Foreskin fibroblast (primary cell): ENCODE measurements at places on chromosomes 1 and 21.
A peak's percentile ranks its signal among the peaks of the same experiment; 100 is the strongest.

DNA sequence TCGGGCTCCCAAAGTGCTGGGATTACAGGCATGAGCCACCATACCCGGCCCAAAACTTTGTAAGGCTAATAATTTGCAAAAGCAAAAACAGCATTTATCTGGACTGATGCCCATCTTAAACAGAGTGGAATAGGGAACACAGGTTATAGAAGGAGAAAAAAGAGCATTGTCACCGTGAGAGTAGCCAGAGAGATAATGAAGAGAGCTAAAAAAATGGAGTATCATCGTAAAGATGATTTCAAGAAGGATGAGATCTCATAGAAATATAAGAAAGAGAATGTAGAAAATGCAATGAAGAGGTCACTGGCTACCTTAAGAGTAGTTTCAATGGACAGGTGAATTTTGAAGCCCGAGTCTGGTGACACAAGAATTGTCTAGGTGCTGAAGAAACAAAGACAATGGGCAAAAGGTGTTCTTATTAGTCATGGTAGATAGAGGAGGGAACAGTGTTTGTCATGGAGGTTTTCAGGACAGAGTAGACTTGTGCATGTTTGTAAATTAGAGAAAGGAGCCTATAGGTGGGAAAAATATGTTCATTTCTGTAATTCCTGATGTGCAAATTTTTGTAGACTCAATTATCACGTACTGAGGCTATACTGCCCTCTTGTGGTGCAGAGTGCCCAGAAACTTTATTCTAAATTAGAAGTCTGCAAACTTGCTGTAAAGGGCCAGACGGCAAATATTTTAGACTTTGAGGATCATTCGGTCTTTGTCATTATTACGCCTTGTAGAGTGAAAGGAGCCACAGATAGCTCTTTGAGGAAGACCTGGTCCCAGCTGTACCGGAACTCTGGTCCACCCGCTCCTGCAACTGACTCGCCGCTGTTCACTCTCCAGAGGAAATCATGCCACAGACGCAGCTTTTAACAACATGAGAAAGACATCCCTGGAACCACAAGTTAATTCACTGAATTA, 8.1 kb upstream of the TMEM183A start:
- peak; percentile 31 for DNase-seq

DNA sequence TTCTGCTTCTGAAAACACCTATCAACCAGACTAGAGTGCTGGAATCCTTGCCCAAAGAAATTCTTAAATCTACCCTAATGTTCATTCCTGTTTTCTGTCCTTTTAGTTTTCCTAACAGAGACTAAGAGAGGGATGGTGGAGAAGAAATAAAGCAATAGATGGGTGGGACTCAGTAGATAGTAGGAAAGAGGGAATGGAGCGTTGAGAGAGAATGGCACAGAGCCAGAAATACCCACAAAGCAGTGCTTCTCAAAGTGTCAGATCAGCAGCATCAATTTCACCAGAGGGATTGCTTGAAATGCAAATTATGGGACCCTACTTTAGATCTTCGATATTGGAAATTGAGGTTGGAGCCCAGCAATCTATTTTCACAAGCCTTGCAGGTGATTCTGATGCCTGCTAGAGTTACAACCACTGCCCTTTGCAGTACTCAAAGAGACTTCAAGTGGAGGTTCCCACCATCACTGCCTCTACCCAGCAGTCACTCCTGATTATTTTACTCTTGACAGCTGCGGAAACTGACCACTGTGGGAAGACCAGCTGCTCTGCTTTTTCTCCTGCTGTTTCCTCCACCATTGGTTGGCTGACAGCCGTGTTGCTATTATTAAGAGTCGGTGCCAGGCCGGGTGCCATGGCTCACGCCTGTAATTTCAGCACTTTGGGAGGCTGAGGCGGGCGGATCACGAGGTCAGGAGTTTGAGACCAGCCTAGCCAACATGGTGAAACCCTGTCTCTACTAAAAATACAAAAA, 11.4 kb upstream of the PRPF3 start:
- no peak for DNase-seq

DNA sequence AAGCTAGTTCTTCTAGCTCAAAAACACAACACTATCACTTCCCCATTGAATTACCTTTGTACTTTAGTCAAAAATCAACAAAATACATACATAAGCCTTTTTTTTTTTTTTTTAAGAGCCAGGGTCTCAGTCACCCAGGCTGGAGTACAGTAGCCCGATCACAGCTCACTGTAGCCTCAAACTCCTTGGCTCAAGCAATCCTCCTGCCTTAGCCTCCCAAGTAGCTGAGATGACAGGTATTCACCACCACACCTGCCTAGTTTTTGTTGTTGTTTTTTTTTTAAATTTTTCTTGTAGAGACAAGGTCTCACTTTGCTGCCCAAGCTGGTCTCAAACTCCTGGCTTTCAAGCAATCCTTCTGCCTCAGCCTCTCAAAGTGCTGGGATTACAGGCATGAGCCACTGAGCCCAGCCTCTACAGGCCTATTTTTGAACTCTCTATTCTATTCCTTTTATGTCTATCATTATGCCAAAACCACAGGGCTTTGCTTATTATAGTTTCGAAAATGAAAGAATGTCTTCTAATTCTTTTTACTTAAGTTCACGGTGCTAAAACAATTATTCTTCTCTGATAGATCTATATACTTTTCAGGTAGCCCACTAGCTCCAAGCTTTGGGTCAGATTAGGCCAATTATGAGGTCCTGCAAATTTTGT, 29.6 kb downstream of the GPBP1L1 start:
- no peak for DNase-seq

GRCh38 chr1:85398391-85399064, 66.4 kb downstream of the DDAH1 start:
- peak; percentile 41 for DNase-seq

DNA sequence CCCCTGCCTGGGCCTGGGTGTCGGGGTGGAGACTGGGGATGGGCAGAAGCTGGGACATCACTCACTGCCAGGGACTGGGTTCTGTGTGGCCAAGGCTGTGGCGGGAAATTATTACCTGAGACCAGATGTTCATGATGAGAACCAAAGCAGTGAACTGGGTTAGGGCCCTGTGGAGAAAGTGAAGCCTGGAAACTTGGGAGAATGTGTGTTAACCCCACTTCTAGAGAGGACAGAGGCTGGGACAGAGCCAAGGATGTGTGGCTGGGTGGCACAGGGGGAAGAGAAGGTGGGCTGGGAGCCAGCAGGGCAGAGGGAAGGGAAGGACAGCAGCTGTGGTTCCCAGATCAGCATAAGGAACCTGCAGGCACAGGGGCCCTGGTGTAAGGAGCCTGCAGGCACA, 31.3 kb downstream of the CNIH3 start:
- DNase-seq, result no peak

GRCh38 chr21:44874497-44875315, 1.2 kb upstream of the PTTG1IP start:
- no peak for DNase-seq

GRCh38 chr21:27802816-27803475, 836.1 kb upstream of the ADAMTS5 start:
- peak; percentile 74 for DNase-seq

- no peak for DNase-seq
Measured at GRCh38 chr1:1337793-1338147, 6.7 kb downstream of the TAS1R3 start.

DNA sequence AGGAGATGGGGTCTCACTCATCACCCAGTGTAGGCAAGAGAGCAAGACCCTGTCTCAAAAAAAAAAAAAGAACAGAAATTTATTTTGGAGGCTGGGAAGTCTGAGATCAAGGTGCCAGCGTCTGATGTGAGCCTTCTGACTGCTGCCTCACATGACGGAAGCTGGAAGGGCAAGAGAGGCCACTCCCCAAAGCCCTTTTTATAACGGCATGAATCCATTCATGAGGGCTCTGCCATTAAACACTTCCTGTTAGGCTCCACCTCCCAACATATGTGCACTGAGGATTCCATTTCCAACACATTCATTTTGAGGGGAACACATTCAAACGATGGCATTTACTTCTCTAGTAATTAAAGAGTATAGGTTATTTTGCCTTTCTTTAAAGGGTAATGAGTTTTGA, 50.9 kb upstream of the C1orf198 start:
- DNase-seq, result no peak

DNA sequence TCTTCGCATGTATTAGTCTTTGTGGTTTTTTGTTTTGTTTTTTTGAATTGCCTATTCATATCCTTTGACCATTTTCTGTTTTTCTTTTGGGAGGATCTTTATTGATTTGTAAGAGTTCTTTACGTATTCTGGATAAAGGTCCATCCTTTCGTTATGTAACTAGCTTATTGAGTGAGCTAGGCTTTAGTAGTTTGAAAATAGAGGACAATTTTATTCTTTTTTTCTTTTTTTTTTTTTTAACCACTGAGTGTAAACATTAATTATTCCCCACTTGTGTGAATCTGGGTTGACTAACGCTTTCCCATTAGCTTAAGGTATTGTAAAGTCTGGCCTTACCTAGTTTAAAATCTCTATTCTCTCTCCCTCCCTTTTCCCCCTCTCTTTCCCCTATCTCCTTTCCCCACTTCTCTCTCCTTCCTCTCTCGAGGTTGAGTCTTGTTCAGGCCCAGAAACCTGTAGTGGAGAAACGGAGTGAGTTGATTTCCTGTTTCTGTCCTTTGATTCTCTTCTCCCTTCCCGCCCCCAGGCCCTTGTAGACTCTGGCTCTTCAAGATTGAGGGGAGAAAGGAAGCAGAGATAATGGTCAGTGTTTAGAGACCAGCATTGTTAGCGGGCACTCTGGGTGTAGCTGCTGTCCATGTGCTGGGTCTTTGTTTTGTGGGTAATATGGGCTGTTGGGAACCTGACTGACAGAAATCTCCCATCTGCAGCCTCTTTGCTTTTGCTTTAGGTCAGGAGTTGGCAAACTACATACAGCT, 1.5 kb downstream of the MORC3 start:
- DNase-seq, result peak; percentile 36

- peak; percentile 73 for DNase-seq
Measured at GRCh38 chr1:23772049-23772853, 6.0 kb upstream of the PITHD1 start.

DNA sequence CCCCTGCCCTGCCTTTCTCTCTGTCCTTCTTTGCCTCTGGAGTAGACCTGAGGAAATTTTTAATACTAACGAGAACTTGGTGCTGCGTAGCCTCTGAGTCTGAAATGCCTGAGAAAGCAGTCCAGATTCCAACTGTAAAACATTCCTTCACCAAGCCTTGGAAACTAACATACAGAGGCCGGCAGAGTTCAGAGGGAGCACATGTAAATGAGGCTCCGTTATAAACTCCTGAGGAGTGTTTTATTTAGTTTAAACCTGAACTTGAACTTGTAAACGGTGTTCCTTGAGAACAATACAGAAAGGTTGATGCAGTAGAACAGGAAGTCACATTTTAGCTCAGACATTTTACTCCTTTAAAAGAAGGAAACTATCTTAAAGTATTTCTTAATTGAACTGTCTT, 280.7 kb downstream of the TM2D1 start:
- DNase-seq, result no peak

DNA sequence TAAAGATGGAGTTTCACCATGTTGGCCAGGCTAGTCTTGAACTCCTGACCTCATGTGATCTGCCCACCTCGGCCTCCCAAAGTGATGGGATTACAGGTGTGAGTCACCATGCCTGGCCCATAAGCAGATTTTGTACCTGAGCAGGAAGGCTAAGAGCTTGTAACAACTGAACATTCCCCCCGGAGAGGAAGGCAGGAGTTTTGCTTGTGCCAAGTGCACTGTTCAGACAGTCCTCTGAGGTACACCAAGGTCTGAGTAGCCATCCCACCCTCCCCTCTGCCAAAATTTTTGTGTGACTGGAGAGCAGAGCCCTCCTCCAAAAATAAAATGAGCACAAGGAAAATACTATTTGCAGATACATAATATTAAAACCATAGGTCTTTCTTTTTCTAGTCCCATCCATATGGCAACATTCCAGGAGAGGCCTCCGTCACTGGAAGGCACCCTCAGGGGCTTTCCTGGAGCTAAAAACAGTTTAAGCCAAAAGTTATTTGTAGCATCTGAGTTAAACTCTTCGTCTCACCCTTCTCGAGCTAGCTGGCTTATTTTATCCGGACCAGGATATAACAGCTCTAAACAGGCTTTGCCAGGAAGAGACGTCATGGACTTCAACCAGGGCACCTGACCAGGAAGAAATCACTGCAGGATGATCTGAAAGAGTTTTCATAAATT, 27.2 kb downstream of the CAPN2 start:
- no peak for DNase-seq

GRCh38 chr1:19621274-19621950, 22.7 kb upstream of the NBL1 start:
- DNase-seq, result no peak

GRCh38 chr1:27589841-27590426, 14.0 kb downstream of the AHDC1 start:
- no peak for DNase-seq

GRCh38 chr1:108000620-108001111, 35.7 kb upstream of the VAV3 start:
- peak; percentile 75 for DNase-seq

GRCh38 chr1:30190511-30191153, 532.8 kb downstream of the MATN1 start:
- DNase-seq, result no peak

GRCh38 chr21:39321424-39321823, 8.0 kb upstream of the BRWD1 start:
- DNase-seq, result no peak

DNA sequence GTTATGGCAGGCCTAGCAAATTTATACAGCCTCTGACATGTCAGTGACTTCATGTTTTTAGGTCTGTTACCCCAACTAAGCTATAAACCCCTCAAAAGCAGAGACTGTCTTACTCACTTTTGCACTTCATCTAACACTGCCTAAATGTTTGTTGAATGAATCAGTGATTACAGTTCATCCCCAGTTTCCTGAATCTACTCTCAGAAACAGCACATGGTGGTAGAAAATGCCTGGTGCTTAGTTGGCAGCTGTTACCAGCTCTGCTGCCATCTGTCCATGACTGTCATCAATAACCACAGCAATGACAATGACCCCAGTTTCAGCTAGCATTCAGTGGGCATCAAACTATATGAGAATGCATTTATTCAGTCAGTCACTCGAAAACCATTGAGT, 110.5 kb upstream of the SERBP1 start:
- DNase-seq, result peak; percentile 55

GRCh38 chr1:58290685-58291372, 255.7 kb downstream of the OMA1 start:
- DNase-seq, result no peak

- no peak for DNase-seq
Measured at GRCh38 chr1:99942723-99943122, 27.1 kb upstream of the SLC35A3 start.

GRCh38 chr1:93814059-93814794, 64.8 kb downstream of the DNTTIP2 start:
- peak; percentile 77 for DNase-seq

GRCh38 chr1:30990591-30990990, 74.9 kb downstream of the PUM1 start:
- no peak for DNase-seq

DNA sequence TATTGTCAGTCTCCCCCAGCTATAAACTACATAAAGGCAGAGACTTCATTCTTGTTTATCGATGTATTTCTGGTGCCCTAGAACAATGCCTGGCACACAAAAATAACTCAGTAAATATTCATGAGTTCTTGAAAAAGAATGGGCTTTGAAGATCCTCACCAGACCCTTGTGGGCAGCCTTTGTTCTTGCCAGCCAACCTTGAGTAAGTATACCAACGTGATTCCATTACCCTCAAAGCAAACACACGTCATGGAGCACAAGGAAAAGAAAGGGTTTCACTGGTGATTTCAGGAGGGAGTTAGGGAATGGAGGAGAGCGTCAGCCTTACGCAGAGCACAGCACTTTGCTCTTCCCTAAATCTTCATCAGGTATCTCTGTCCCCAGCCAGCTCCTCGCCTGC, 29.4 kb downstream of the NMNAT2 start:
- no peak for DNase-seq

GRCh38 chr1:181548497-181548896, 65.2 kb downstream of the CACNA1E start:
- DNase-seq, result no peak

GRCh38 chr1:54338464-54338863, 67.7 kb downstream of the SSBP3 start:
- DNase-seq, result no peak
